ENCODE measurements at places on chromosomes 12 and 14. TPM values are rescaled to one million over a fixed set of nuclear protein-coding genes. Genes with fewer than 3 reads are reported as not detected.

DNA sequence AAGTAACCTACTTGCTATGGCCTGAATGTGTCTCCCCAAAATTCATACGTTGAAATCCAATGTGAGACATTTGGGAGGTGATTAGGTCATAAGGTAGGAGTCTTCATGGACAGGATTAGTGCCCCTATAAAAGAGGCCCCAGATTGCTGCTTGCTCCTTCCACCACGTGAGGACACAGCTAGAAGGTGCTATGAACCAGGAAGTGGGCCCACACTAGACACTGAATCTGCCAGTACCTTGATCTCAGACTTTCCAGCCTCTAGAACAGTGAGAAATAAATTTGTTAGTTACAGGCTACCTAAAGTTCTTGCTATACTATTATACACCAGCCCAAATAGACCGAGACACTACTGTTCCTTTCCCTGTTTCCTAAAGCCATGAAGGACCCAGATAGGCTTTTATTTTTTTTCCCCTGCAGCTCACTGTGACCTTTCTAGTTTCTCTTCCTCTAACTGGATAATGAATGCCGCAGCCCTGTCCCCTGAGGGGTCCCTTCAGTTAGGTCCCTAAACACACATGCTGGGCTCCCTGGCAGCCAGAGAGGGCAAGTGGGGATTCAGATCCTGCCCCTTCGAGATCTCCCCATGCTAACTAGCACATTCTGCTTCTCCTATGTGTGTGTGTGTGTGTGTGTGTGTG, 19.3 kb downstream of the SLC25A3 start:
- no peak overlapping the region for H3K27ac ChIP-seq
- no peaks in the 10 kb centered on the region for H3K36me3 ChIP-seq
- H3K4me1 ChIP-seq: no peaks in the 10 kb centered on the region
- no peaks in the 10 kb centered on the region for H3K27me3 ChIP-seq
- DNase-seq: no peak

GRCh38 chr12:131950182-131950913, 606 bp downstream of the EP400 start:
- H3K27ac ChIP-seq: peak overlapping the region; percentile 88
- peaks cover 39% of the 10 kb centered on the region for H3K4me1 ChIP-seq
- H3K36me3 ChIP-seq: no peaks in the 10 kb centered on the region

DNA sequence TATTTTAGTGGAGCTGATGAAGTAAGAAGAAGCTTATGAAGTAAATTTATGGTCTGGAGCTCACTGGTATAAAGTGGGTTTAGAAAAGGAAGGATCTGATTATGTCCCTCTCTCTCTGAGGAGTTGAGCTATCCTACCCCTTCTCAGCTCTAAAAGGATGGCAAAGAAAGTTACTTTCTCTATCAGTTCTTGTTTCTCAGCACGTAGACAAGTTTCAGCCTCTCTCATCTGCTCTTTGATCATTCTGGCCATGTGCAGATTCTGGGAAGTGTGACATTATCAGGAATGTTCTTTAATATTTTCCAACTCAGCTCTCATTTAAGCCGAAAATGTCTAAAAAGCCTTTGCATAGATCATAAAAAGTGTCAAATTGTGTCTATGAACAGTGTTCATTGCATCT, 5.8 kb upstream of the EGLN3 start:
- no peaks in the 10 kb centered on the region for H3K36me3 ChIP-seq
- no peaks in the 10 kb centered on the region for H3K4me1 ChIP-seq
- DNase-seq: no peak
- no peak overlapping the region for H3K27ac ChIP-seq
- no peaks in the 10 kb centered on the region for H3K27me3 ChIP-seq

The GDF3 gene
- not detected for total RNA-seq

- H3K4me1 ChIP-seq: peaks cover 11% of the 10 kb centered on the region
- no peak overlapping the region for H3K4me3 ChIP-seq
- H3K27ac ChIP-seq: no peak overlapping the region
- DNase-seq: no peak
Observed at GRCh38 chr12:49979791-49980190, 7.0 kb downstream of the AQP6 start.

The BMAL2 gene
- 3.6 TPM for total RNA-seq

- peaks cover 5% of the 10 kb centered on the region for H3K4me1 ChIP-seq
- no peaks in the 10 kb centered on the region for H3K36me3 ChIP-seq
- H3K4me3 ChIP-seq: no peak overlapping the region
- H3K27ac ChIP-seq: no peak overlapping the region
- no peak for DNase-seq
- H3K27me3 ChIP-seq: no peaks in the 10 kb centered on the region
Observed at GRCh38 chr12:47387994-47388393, 308.2 kb upstream of the AMIGO2 start.
